Hepatocyte (in vitro differentiated cells): ENCODE measurements at places on chromosomes 7 and 10.

GRCh38 chr10:14608381-14609001, 166.2 kb downstream of the FAM107B start:
- H3K4me3 ChIP-seq = no peak overlapping the region
- no peaks in the 10 kb centered on the region for H3K27me3 ChIP-seq
- peaks cover 19% of the 10 kb centered on the region for H3K4me1 ChIP-seq
- no peak for DNase-seq
- no peaks in the 10 kb centered on the region for H3K36me3 ChIP-seq

DNA sequence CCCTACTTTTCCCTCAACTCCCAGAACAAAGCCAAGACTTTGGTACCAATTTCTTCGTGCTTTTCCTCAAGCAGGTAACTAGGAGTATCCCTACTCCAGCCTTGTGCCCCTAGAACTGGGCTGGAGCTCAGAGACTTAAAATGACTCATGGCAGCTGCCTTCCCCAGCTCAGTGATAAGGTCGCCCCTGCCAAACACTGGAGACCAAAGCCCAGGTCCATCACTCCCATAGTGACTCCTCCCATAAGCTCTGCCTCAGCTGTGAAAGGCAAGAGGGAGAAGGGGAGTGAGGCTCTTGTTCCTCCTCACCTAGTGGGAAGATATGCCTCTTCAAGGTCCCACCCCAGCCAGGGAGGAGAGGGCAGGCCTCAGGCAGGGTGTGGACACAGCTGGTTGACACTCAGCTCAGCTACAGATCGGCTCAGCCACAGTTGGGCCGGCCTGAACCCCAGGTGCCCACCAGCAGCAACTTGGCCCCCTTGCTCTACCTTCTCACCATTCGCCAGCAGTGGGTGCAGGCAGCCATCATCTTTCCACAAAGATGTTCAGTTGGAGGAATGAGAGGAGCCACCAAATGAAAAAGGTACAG, 13.8 kb upstream of the CYREN start:
- H3K4me3 ChIP-seq = no peak overlapping the region
- no peak for DNase-seq
- no peaks in the 10 kb centered on the region for H3K4me1 ChIP-seq
- H3K27me3 ChIP-seq = no peaks in the 10 kb centered on the region
- no peak overlapping the region for H3K27ac ChIP-seq

DNA sequence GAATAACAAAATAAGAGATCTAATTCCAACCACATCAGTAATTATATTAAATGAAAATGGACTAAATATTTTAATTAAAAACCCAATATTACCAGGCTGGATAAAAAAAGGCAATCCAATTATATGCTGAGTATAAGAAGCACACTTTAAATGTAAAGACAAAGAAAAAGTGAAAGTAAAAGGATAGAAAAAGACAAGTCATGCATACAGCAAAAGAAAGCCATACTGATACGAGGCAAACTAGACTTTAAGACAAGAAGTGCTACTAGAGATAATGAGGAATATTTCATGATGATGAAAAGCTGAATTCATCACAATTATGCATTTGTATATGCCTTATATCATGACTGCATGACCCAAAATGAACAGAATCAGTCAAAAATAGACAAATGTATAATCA, 628.6 kb downstream of the PHTF2 start:
- no peaks in the 10 kb centered on the region for H3K27me3 ChIP-seq
- H3K4me3 ChIP-seq = no peak overlapping the region
- H3K36me3 ChIP-seq = no peaks in the 10 kb centered on the region
- H3K4me1 ChIP-seq = no peaks in the 10 kb centered on the region

DNA sequence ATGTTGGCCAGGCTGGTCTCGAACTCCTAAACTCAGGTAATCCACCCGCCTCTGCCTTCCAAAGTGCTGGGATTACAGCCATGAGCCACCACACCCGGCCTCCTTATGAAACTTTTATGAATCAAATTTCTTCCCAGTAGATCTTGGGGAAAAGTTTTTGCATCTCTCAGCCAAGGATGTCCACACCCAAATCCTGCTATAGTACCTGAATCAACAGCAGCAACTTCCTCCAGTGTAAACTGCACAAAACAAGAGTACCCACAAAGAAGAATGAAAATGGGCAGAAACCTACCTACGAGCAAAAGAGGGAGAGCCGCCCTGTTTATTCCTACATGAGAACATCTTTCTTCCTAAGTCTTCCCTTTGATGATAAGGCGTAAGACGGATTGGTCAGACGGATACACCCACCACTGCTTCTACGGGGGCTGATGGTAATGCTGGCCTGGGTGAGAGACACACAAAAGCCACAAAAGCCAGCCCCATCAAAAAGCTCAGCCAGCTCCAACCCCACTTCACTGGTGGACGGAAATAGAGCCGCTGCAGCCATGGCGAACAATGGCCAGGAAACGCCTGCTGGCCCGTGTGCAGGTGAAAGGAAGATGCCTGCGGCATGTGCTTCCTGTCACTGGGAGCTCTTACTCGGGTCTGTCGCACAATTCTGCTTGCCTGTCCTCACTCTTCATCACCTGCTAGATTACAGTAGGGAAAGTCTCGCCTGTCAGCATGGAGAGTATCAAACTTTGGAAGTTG, 10.4 kb downstream of the JCAD start:
- H3K36me3 ChIP-seq = no peaks in the 10 kb centered on the region
- H3K27me3 ChIP-seq = no peaks in the 10 kb centered on the region
- H3K4me3 ChIP-seq = no peak overlapping the region
- no peak overlapping the region for H3K27ac ChIP-seq
- DNase-seq = no peak

DNA sequence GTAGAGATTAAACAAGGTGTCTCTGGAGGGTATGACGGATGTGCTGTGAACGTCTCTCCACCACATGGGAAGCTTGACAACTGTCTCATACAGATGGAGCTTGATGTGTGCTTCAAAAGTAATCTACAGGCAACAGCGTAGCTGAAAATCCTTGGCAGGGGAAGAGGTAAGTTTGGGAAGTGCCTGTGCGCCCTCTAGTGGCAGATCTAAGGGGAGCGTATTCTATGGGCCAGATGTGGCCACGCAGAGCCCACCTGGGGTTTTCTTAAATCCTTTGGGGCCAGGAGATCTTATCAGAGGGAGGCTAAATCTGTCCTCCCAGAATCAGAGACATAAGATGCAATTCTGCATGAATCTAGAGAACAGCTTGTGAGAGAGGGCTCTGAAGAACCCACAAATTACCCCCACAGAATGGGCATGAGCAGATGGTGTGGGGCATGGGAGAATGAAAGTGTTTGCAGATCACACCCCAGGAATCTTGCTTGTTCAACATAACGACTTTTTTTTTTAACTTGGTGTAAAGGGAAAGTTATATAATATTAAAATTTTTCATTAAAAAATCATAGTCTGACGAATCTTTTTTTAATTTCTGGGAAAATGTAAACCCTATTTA, 91.2 kb upstream of the MPP7 start:
- peaks cover 3% of the 10 kb centered on the region for H3K36me3 ChIP-seq
- H3K4me1 ChIP-seq = no peaks in the 10 kb centered on the region
- no peaks in the 10 kb centered on the region for H3K27me3 ChIP-seq

GRCh38 chr7:54663603-54664234, 95.3 kb downstream of the SEC61G start:
- no peak overlapping the region for H3K27ac ChIP-seq
- H3K4me3 ChIP-seq = peak overlapping the region; percentile 28
- DNase-seq = no peak
- no peaks in the 10 kb centered on the region for H3K36me3 ChIP-seq

DNA sequence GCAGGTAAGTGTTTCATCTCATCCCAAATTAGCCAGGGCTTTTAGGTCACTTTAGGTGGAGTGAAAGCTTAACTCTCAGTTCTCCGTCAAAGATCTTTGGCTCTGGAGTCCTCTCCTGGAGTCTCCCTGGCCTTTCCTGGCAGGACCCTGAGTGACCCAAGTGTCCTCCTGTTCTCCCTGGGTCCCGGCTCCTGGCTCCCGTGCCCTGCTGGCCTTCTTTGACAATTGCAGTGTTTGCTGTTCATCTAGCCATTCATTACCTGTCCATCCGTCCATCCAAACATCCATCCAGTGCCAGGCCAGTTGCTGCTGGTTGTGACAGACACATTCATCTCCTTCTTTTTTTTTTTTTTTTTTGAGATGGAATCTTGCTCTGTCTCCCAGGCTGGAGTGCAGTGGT, 6.2 kb upstream of the TPST1 start:
- DNase-seq = no peak
- no peak overlapping the region for H3K27ac ChIP-seq
- H3K27me3 ChIP-seq = no peaks in the 10 kb centered on the region
- H3K36me3 ChIP-seq = no peaks in the 10 kb centered on the region

GRCh38 chr7:92729172-92729571, 107.2 kb downstream of the CDK6 start:
- H3K4me1 ChIP-seq = peaks cover under 1% of the 10 kb centered on the region
- H3K36me3 ChIP-seq = no peaks in the 10 kb centered on the region
- H3K27ac ChIP-seq = no peak overlapping the region
- no peaks in the 10 kb centered on the region for H3K27me3 ChIP-seq
- DNase-seq = no peak
- no peak overlapping the region for H3K4me3 ChIP-seq

DNA sequence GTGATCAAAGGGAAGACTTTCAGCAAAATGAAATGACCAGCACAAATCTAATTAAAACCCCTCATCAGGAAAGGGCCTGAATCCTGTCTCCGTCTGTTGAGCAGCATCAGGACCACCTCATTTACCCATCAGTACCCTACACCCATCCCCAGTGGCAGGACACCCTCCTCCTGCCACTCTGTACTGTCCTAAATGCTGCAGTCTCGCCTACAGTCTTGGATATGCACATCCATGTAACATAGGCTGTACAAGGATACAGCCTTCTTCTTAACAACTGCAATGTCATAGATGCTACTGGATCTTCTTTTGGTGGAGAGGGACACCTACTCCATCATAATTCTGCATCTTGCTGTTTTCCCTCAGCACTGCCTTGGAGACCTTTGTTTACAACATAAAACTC, 140.3 kb upstream of the LANCL2 start:
- no peaks in the 10 kb centered on the region for H3K36me3 ChIP-seq
- H3K4me1 ChIP-seq = no peaks in the 10 kb centered on the region
- no peak for DNase-seq
